Karpas-422 (cell line): ENCODE measurements at places on chromosomes 4 and X. TPM values are rescaled to one million over a fixed set of nuclear protein-coding genes. Genes with fewer than 3 reads are reported as not detected.

The KLB gene
- total RNA-seq: not detected in 2 replicates

The MAP7D2 gene
- 15.1 and 16.6 TPM in 2 replicates for total RNA-seq

The FHIP1A gene
- total RNA-seq: not detected in 2 replicates

The UCP1 gene
- total RNA-seq: not detected in 2 replicates

The HGFAC gene
- not detected in 2 replicates for total RNA-seq

The CABS1 gene
- total RNA-seq: not detected in 2 replicates

The ODAPH gene
- total RNA-seq: not detected in 2 replicates

The LGI2 gene
- not detected in 2 replicates for total RNA-seq

The EDA gene
- total RNA-seq: not detected in 2 replicates

The USP17L24 gene
- total RNA-seq: not detected in 2 replicates

The LONRF3 gene
- total RNA-seq: 5.4 and 6.3 TPM in 2 replicates

The RPA4 gene
- not detected in 2 replicates for total RNA-seq

The DCAF4L1 gene
- total RNA-seq: 0.36 and 0.56 TPM in 2 replicates

The LRAT gene
- total RNA-seq: not detected in 2 replicates

The ASB11 gene
- total RNA-seq: not detected in 2 replicates

The RBM46 gene
- total RNA-seq: not detected in 2 replicates

The GRID2 gene
- total RNA-seq: not detected in 2 replicates

The RPS6KA6 gene
- 6.2 and 22.1 TPM in 2 replicates for total RNA-seq

The PSAPL1 gene
- total RNA-seq: not detected in 2 replicates

The UGT2B17 gene
- total RNA-seq: not detected in 2 replicates

The MAGEB2 gene
- not detected in 2 replicates for total RNA-seq

The DUSP9 gene
- not detected in 2 replicates for total RNA-seq

The LDB2 gene
- not detected in 2 replicates for total RNA-seq

The SRPX gene
- total RNA-seq: not detected in 2 replicates

The GALNTL6 gene
- not detected in 2 replicates for total RNA-seq

The AMBN gene
- not detected in 2 replicates for total RNA-seq

The GYPE gene
- 1.9 and 4.0 TPM in 2 replicates for total RNA-seq

The NDP gene
- total RNA-seq: not detected in 2 replicates

The GUCY1A1 gene
- 3.0 and 6.1 TPM in 2 replicates for total RNA-seq

The MEPE gene
- not detected in 2 replicates for total RNA-seq

The TMEM154 gene
- total RNA-seq: 0.14 and 0.22 TPM in 2 replicates

The PWWP3B gene
- total RNA-seq: not detected in 2 replicates

The NIPAL1 gene
- 0.89 and 3.0 TPM in 2 replicates for total RNA-seq

The GLRA2 gene
- not detected in 2 replicates for total RNA-seq

The PPEF1 gene
- total RNA-seq: not detected in 2 replicates

The ADH4 gene
- total RNA-seq: not detected in 2 replicates

The ADGRG4 gene
- total RNA-seq: not detected in 2 replicates

The MUC7 gene
- not detected in 2 replicates for total RNA-seq

The HPGD gene
- not detected in 2 replicates for total RNA-seq

The BMPR1B gene
- not detected in 2 replicates for total RNA-seq

The EREG gene
- not detected in 2 replicates for total RNA-seq

The FGF13 gene
- total RNA-seq: not detected in 2 replicates

The GRIA2 gene
- not detected in 2 replicates for total RNA-seq

The VSIG1 gene
- total RNA-seq: not detected in 2 replicates

The DIPK2B gene
- not detected in 2 replicates for total RNA-seq

The VCX3B gene
- total RNA-seq: not detected in 2 replicates

The FGFR3 gene
- not detected in 2 replicates for total RNA-seq

The COL4A6 gene
- total RNA-seq: not detected in 2 replicates

The RHOXF2 gene
- not detected in 2 replicates for total RNA-seq
